HFF-Myc (cell line): ENCODE measurements at places on chromosomes 16 and 17.

- DNase-seq, result no peak
These were observed 83.6 kb downstream of the IRF8 start for GRCh38 chr16:85982563-85982939.

- DNase-seq, result no peak
These were observed 7.7 kb upstream of the RASL10B start for GRCh38 chr17:35723735-35724134.

DNA sequence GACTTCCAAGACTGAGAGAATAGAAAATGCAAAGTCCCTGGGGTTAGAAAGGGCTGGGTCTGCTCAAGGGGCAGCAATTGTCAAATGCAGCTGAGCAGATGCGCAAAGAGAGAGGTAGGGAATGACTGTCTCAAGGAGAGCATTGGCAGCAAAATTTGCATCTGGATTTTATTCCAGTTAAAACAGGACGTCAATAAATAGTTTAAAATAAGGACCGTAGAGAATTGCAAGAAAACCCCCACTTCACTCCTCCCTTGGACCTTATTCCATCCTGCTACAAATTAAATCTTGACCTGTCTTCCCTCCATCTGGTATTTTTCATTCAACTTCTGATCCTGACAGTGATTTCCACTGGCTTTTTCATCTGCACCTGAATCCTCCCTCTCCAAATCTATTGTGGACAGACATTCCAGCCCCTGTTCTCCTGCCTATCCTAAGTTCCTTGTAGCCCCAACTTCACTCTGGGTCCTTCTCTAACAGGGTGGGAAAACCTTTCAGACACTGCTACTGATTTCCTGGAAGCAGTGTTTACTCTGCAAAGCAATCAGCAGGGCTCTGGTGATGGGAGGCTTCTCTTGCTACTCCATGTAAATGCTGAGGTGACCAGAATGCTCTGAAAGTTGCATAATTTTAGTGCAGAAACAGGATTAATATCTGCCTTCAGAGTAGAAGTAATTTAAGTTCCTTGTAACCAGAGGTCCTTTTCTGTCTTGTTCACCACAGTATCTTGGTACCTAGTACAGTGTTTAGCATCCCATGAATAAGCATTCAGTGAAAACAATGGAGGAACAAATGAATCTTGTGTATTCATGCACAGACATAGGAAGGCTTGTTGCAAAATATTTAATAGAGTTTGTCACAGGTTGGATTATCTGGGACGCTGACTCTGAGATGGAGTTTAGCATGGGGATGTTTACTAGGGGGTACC is 79.2 kb downstream of the CDH11 start:
- no peak for DNase-seq

- DNase-seq, result no peak
These were observed 322.7 kb downstream of the NPIPA8 start for GRCh38 chr16:18013863-18014262.

- DNase-seq, result no peak
These were observed 22.4 kb upstream of the MFSD6L start for GRCh38 chr17:8821446-8822105.

DNA sequence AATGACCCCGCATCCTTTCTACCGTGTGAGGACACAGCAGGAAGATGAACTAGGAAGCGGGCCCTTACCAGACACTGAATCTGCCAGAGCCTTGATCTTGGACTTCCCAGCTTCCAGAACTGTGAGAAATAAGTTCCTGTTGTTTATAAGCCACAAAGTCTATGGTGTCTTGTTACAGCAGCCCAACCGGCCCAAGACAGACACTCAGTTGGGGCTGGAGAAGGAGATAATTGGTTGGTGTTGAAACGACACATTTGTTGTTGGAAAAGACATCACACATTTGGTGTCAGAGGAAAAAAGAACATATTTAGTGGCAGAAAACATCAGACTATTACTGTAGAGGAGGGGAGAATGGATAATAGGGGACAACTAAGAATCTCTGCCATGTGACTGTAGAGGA is 122.3 kb upstream of the SEC14L1 start:
- no peak for DNase-seq

- no peak for DNase-seq
These were observed 32.4 kb downstream of the FOXK2 start for GRCh38 chr17:82551779-82552457.

DNA sequence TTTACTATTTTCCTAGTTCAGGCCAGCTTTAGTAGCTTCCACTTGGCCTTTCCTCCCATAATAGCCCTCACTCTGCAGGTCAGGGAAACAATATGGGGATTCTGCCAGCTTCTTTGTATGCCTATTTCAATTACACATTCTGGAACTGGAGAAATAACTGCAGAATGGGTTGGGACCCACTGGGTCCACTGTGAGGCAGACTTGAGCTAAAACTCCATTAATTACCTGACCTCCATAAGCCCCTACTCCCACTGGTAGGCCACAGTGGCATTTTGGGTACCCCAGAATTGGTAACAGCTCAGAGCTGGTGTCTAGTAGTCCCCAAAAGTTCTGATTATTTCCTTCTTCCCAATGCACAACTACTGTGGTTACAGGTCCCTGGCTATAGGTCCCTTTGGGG is 16.7 kb upstream of the TENT4B start:
- DNase-seq, result no peak

- no peak for DNase-seq
These were observed 15.6 kb downstream of the TMEM186 start for GRCh38 chr16:8781797-8782196.

- DNase-seq, result no peak
These were observed 61.6 kb downstream of the IRF8 start for GRCh38 chr16:85960486-85961046.

GRCh38 chr17:67375716-67376115 is 1.4 kb upstream of the PITPNC1 start:
- no peak for DNase-seq

- DNase-seq, result no peak
These were observed 55.4 kb downstream of the CYB5B start for GRCh38 chr16:69479775-69480174.

GRCh38 chr16:81612351-81613163 is 166.5 kb upstream of the PLCG2 start:
- no peak for DNase-seq

DNA sequence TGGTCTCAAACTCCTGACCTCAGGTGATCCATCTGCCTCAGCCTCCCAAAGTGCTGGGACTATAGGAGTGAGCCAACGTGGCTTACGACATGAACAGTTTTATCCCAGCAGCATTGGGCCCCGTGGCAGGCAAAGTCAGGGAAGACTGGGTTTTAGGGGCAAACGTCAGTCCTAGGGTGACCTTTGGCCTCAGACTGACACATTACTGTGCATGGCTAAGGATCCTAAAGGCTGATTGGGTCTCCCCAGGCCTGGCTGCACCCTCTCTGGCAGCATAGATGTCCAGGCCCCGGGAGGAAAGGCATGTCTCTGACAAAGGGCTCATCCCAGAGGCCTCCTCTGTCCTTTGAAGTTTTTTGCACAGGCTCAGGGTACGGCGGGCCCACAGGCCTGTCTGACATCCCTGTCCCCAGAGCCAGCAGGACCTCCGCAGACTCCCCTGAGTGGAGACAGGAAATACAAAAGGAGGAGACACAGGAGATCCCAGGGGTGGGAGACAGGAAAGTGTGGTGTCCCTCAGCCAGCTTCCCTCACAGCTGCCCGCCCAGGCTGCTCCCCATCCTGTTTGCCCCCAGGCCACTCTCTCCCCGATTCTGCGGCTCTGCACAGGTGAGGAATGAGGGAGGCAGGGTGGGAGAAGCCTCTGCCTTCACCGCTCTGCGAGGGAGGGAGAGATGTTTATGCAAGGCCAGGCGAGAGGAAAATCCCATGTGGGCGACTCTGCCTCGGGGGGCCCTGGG is 54.5 kb upstream of the MTSS2 start:
- DNase-seq, result no peak

DNA sequence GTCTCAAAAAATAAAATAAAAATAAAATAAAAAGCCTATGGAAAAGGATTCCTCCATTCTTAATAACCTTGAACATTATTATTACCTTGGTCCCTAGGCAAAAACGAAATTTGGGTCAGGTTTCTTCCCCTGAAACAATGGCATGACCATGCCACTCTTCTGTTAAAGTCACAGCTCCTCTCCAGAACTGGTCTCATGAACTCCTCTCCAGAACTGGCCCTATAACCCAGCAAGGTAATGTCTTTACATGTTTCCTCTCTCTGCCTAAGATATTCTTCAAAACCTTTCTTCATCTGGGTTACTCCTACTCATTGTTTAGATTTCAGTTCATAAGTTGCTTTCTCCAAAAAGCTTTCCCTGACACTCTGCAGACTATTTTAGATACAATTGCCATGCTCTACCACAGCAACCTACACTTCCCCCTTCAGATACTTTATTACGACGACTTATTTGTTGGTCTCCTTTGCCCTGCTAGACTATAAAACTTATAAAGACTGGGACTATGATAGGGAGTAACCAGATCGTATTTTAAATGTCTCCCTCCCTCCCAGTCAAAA is 13.5 kb downstream of the TRIM37 start:
- DNase-seq, result no peak

DNA sequence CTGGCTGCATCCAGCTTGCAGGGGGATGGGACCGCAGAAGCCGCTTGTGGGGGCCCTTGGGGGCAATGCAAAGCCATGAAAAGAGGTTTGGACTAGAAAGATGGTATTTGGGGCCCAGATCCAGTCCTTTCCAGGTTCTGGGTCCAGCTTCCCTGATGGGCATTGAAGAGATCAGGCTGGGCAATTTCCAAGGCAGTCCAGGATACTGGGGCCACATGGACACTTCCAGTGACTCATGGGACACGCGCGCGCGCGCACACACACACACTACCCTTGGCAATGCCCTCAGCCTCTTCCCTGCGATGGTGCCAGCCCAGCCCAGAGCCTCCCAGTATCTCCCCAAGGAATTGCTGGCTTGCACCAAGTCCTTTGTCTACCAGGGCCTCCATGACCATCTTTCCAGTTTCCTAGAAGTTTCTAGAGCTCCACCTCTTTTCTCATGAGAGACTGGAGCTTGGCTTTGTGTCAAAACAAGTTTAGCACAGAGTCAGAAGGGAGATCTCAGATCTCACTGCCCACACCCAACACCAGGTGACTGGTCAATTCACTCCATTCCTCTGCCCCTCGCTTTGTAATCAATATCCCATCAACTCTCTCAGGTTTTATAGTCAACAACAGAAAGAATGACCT is 44.3 kb downstream of the WNT3 start:
- DNase-seq, result no peak

- DNase-seq, result no peak
These were observed 650.4 kb downstream of the WWOX start for GRCh38 chr16:78749745-78750268.

DNA sequence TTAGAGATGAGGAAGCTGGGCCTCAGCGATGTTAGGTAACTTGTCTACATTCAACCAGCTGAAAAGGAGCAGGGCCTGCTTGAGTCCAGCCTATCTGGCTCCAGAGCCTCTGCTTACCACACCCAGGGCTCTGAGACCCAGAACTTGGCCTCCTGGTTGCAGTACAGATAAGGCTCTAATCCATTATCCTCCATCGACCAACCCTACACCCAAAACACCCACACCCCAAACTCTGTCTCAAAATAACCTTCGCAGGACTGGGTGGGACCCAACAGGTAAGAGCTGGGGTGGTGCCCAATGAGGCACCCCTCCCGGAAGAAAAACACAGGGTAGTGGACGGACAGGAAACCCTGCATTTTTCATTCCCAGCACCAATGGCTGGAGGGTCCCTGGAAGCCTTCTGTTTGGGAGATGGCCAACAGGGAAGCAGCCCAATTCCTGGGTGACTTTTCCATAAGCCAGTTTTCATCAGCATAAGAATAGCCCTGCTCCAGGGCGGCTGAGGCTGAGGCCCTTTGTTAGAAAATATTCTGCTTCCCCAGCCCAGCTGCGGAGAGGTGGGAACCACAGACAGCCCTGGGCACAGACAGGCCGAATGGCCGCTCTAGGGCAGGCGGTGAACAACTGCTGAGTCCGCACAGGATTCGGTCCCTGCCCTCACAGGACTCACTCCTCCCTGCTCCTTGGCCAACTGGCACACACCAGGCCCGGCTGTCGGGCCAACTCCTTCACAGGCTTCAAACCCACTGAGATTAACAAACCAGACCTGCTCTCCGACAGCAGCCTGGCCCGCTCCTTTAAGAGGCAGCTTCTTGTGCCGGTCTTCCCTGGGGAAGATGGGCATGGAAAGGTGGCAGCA is 9.8 kb downstream of the SMIM5 start:
- no peak for DNase-seq

DNA sequence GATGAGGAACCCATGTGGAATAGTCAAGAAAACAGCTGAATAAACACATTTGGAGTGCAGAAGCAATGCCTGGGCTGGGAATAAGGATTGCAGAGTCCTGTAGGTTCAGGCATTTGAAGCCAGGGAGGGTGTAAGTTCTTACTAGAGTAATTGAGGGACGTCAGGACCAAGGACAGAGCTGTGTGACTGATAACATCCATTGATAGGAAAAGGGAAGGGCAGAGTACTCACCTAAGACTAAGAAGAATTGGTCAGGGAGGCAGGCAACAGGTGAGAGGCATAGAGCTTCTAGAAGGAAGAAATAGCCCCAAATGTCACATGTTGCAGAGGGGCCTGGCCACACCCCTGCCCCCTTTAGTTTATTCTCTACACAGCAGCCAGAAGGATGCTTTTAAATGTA is 79.8 kb upstream of the TMEM132E start:
- DNase-seq, result peak; percentile 9

DNA sequence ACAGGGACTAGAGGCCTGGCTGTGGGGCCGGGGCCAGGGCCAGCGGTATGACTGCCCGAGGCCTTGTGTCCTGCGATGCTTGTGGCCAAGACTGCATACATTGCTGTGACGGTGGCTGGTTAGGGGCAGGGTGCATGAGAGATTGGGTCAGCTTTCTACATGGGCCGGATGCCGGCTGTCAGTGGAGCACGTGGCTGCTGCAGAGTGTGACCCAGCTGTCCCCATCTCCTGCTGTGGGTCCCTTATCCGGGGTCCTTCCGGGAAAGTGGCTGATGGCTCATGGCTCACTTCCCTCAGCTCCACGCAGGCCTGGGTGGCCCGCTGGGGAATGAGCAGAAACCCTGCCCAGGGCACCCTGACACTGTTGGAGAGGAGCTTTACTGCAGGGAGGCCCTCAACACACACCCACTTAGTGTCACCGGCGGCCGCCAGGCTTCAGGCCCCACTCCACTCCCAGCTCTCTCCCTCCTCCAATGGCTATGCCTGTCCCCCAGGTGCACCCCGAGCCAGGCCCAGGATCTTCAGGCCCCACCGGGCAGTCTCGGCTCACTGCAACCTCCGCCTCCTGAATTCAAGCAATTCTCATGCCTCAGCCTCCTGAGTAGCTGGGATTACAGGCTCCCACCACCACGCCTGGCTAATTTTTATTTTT is 808 bp upstream of the RGS11 start:
- no peak for DNase-seq

GRCh38 chr16:30076276-30076791 is 540 bp downstream of the PPP4C start:
- no peak for DNase-seq

- DNase-seq, result no peak
These were observed 10.1 kb downstream of the THRA start for GRCh38 chr17:40072735-40073346.

GRCh38 chr17:9979463-9979995 is 74.5 kb upstream of the RCVRN start:
- no peak for DNase-seq

- DNase-seq, result no peak
These were observed 38.2 kb upstream of the PHAF1 start for GRCh38 chr16:67071476-67072048.

- DNase-seq, result no peak
These were observed 455 bp downstream of the ATP1B2 start for GRCh38 chr17:7651097-7651664.

- DNase-seq, result no peak
These were observed 1.9 kb upstream of the CORO6 start for GRCh38 chr17:29624586-29624985.
